Activated naive CD4-positive, alpha-beta T cell treated with anti-CD3 and anti-CD28 coated beads, Interleukin-2, amount 50 U/mL, for 16 hours (primary cell): ENCODE measurements at places on chromosomes 5 and 9.
A peak's percentile ranks its signal among the peaks of the same experiment; 100 is the strongest.

DNA sequence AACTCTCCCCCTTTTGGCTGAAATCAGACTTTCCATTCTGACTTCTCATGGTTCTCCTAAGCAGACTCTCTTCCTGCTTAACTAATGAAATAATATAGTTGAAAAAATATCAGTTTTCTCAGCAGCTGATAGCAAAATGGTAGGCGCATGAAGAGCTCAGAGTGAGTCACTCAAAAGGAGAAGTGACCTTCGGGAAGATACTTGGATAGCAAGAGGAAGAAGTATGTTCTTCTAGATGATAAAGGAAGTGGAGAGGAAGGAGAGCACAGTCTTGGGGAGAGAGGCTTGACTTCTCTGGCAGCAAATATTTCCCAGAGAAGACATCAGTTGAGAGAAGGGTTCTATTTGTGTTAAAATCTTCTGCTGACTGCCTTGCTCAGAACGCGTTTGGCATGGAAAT, 101.5 kb downstream of the TAF11L14 start:
- no peak for DNase-seq

DNA sequence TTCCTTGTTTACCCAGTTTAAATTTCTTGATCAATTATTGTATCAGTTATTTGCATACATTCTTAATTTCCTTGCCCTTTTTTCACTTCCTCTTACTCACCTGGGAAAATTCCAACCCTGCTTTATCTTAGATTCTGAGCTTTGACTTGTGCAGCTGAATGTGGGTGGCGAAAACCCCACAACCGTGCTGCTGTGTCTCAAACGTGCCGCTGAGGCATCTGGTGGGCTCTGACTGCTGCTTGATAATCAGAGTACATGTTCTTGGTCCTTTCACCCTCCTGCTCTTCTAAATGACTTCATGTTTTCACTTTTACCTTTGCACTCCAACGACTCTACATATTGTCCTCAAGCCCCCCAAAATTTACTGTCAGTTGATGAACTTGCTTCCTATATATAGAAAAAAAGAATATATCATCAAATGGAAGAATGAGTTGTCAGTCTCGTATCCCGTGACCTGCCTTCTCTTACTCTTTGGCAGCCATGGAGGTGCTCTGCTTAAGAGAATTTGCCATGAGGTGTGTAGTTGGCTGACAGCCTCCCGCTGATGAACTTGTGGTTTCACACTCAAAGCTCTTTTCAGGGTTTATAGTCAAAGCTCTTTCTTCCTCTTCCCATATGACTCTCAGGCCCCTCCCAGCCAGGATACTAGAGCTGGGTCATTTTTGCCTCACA, 14.0 kb upstream of the JAK2 start:
- peak; percentile 85 for DNase-seq

DNA sequence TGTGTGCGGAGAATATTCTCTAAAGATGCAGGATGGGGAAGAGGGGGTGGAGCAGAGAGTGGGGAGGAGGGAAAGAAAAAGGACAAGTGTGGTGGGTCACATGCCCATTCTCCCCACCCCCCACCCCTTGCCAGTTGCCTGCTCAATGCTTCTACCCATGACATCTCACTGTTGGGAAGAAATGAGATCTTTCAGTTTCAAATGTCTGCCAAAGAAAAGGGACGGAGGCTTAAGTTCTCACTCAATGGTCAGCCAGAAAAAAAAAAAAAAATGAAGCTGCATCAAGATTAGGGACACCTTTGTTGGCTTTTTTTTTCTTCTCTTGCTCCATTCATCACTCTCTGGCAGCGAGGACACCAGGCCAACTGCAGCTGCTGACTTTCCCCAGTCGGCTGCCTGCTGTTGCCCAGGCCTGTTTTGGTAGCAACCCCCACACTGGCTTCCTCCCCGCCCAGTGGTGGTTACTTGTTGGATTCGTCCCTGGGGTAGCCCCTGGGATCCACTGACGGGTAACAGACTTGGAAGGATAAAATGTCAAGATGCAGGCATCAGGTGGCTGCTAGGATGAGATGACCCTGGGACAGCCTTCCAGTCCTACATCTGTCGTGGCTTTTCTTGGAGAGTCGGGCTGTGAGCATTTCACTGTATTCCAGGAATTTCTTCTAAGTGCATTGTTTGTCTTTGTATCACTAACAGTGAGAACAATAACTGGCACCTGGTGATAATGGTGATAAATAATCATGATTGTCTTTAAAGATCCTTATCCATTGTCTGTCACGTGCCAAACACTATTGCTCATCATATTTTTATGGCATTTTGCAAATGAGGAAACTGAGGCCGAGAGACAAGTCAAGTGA, 9.1 kb downstream of the WWC1 start:
- no peak for DNase-seq

- no peak for DNase-seq
Observed at GRCh38 chr9:107397076-107398044, 92.2 kb downstream of the KLF4 start.

DNA sequence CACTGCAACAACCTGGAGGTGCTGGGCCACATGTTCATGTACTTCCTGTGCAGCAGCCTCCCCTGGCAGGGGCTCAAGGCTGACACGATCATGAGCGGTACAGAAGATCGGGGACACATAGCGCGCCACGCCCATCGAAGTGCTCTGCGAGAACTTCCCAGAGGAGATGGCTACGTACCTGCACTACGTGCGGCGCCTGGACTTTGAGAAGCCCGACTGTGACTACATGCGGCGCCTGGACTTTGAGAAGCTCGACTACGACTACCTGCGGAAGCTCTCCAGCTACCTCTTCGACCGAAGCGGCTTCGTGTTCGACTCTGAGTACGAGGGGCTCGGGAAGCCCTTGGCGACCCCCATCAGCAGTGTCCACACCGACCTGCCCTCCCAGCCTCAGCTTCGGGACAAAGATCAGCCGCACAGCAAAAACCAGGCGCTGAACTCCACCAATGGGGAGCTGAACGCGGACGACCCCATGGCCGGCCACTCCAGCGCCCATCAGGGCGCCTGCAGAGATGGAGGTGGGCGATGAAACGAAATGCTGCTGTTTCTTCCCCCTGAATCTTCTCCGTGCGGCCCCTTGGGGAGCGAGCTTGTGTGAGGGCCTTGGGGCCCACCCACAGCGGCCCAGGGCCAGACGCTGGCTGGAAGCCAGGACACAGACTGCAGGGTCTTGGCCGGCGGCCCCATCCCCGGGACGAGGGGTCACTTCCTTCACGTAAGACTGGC, 56.5 kb downstream of the JAK2 start:
- DNase-seq = no peak

GRCh38 chr5:115265220-115265619, 2.5 kb upstream of the PGGT1B start:
- DNase-seq = no peak

GRCh38 chr5:83645936-83646335, 74.7 kb downstream of the HAPLN1 start:
- no peak for DNase-seq

DNA sequence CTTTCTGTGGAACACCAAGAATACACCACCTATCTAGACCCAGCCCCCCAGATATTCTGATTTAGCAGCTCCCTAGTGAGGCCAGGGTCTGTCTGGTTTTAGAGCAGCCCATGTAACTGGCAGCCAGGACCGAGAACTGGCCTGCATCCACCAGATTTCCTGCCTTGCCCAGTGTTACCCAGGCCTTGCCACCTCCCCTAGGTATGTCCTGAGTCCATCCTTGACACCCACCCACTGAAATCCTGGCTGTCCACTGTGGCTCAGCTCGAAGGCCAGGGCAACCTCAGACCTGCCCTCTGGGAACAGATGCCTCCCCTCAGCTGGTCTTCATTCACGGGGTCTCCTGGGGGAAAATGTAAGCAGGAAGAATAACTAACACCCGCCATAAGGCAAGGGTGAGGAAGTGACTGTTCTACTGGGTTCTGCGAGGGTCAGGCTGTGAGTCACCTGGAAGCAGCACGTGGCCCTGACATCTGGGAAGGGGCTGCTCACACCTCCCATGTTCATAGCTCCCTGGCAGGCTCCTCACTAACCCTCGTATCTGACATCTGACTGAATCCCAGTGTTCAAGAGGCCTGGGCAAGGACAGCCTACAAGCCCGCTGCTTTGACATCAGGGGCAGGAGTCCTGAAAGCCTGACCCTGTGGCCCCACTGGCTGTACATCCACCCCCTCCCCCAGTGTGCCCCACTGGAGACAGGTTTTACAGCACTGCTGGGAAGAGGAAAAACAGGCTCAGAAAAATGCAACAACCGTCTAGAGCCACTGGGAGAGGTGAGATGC, 72.7 kb downstream of the SEMA4D start:
- DNase-seq = no peak

DNA sequence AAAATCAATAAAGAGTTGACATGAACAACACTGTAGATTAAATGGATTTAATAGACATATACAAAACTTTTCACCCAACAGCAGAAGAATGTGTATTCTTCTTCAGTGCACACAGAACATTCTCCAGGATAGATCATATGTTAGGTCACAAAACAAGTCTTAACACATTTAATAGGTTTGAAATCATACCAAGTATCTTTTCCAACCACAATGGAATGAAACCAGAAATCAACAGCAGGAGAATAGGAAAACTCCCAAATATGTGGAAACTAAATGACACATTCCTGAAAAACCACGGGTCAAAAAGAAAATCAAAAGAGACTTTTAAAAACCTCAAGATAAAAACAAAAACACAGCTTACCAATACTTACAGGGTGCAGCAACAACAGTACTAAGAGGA, 790.1 kb upstream of the ZNF608 start:
- DNase-seq = no peak

- DNase-seq = peak; percentile 72
Observed at GRCh38 chr9:88313364-88314220, 74.7 kb upstream of the SPIN1 start.

- DNase-seq = no peak
Observed at GRCh38 chr5:112935675-112936074, 13.6 kb upstream of the REEP5 start.

DNA sequence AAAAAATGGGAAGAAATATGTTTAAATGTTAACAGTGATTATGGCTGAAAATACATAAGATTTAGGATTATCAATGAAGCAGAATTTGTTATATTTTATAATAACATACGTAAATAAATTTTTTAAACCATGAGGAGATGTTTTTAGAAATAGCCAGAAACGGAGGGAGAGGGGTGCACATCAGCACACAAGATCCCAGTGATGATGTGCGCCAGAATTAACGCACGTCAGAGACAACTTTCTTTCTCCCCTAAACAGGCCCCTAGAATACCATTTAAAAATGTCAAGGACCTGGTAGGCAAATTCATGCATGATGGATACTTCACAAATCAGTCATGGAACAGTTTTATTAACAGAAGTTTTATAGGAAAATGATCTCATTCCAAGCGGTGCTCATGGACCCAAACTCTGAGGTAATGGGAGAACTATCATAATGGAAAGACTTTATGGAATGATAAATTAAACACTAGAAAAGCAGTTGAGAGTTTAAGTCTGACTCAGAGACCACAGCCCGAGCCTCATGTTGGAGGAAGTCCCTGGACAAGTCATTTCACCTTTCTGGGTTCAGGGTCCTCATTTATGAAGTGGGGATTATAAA, 258.9 kb upstream of the GAS1 start:
- no peak for DNase-seq

GRCh38 chr5:172106511-172107356, 81.3 kb downstream of the STK10 start:
- DNase-seq = peak; percentile 71

GRCh38 chr5:134819407-134819963, 26.3 kb upstream of the C5orf24 start:
- no peak for DNase-seq

DNA sequence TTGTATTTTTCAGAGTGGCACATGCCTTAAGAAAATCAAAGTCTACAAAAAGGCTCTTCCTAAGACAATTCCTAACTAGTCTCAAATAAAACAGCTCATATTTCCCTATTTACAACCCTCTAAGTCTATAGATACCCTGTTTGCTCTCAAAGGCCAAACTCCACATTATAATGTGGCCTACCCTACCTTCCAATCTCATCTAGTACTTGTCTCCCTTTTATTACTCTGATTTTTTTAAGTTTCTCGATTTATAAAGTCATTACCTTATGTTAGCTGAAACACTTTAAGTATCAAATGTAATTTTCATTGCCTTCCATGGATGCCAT, 19.4 kb downstream of the KIAA1191 start:
- DNase-seq = no peak

- no peak for DNase-seq
Observed at GRCh38 chr9:34456151-34456550, 2.2 kb downstream of the FAM219A start.

GRCh38 chr5:169651526-169651925, 14.5 kb downstream of the DOCK2 start:
- DNase-seq = no peak

DNA sequence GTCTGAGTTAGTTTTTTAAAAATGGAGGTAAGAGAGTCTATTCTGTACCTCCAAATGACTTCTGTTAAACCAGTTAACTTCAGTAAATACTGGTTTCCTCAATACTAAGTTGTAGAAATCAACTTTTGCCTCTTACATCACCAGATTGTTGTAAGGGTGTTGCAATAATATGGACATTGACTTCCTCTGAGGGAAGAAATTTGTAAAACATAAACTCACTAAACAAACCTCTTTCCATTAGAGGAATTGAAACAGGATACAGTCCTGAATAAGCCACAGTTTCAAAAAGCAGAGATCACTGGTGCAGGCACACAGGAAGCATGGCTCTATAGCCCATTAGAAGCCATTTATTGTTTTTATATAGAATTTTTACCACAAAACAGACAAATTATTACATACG, 32.7 kb upstream of the SLCO6A1 start:
- DNase-seq = no peak

DNA sequence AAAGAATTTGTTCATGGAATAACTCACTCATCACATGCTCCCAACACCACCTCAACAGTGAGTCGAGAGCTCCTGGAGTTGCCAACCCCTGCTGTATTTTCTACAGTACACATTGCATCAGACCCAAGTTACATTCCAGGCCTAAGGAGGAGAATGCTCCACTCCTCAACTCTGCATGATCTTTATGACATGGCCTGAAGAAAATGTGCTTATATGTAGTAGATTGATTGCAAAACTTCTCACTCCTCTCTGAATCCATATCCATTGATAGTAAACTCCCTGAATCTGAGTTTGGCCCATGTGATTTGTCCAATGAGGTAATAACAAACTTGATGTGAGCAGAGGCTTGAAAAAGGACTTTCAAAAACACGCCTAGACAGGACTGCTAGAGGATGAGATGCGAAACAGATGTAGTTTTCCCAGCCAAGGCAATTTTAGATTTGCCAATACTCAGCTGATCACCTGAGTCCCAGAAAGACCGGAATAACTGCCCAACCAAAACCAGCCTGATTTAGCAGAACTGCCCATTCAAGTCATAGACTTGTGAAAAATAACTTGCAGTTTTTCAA, 29.0 kb upstream of the PAPPA start:
- DNase-seq = no peak

- no peak for DNase-seq
Observed at GRCh38 chr5:95861221-95861863, 38.8 kb upstream of the GLRX start.

- DNase-seq = no peak
Observed at GRCh38 chr5:177501874-177502678, 4.7 kb upstream of the PDLIM7 start.

- DNase-seq = no peak
Observed at GRCh38 chr9:4147476-4148230, 152.2 kb downstream of the GLIS3 start.

GRCh38 chr9:115305543-115305942, 187.6 kb upstream of the TNC start:
- no peak for DNase-seq

- DNase-seq = no peak
Observed at GRCh38 chr5:170791325-170791954, 7.9 kb downstream of the GABRP start.
